ENCODE measurements at places on chromosomes 5 and 9. TPM values are rescaled to one million over a fixed set of nuclear protein-coding genes. Genes with fewer than 3 reads are reported as not detected.

- H3K36me3 ChIP-seq, result no peaks in the 10 kb centered on the region
- DNase-seq, result no peak
- H3K4me3 ChIP-seq, result no peak overlapping the region
- H3K27me3 ChIP-seq, result peaks cover 7% of the 10 kb centered on the region
- no peaks in the 10 kb centered on the region for H3K4me1 ChIP-seq
Observed at GRCh38 chr9:132487351-132487791, 77.4 kb downstream of the CFAP77 start.

DNA sequence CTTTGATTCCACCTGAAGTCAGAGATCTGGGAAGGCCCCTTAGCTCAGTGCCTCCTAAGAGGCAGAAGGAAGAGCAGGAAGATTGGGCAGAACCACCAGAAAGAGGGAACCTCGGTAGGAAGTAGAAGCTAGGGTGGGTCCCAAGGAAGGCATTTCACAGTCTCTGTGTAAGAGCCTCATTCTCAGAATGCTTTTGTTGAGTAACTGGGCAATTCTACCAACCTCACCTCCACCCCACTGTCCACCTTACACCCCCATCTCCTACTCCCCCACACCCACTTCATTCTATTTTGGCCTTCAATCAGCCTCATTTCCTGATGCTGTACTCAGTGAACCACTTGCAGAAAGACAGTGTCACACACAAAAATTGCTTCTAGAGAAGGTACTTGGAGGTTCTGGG, 3.5 kb downstream of the HBEGF start:
- peaks cover 43% of the 10 kb centered on the region for H3K4me1 ChIP-seq
- H3K4me3 ChIP-seq, result no peak overlapping the region
- no peak for DNase-seq

DNA sequence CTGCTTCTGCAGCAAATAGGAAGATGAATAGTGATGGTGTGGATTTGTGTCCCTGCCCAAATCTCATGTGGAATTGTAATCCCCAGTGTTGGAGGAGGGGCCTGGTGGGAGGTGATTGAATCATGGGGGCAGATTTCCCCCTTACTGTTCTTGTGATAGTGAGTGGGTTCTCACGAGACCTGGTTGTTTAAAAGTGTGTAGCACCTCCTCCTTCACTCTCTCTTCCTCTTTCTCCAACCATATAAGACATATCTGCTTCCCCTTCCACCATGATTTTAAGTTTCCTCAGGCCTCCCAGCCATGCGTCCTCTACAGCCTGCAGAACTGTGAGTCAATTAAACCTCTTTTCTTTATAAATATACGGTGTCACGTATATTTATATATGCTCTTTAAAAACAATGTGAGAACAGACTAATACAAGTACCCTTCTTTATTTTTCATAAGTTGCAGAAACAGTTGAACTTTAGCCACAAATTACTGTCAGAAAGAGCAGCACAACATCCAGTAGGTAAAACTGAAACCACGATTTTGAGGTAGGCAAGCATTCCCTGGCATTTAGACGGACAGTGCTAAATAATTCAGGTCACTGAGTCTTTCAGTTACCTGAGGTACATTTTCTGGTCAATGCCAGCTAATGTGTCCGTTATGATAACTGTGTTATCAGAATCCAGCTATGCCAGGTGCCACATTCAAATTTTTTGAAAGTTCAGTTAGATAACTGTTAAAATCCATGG, 79.3 kb upstream of the SPEF2 start:
- DNase-seq, result no peak
- H3K27ac ChIP-seq, result no peak overlapping the region
- H3K4me1 ChIP-seq, result no peaks in the 10 kb centered on the region
- H3K27me3 ChIP-seq, result no peaks in the 10 kb centered on the region
- no peaks in the 10 kb centered on the region for H3K36me3 ChIP-seq

- DNase-seq, result no peak
- H3K4me3 ChIP-seq, result no peak overlapping the region
- H3K27ac ChIP-seq, result no peak overlapping the region
- no peaks in the 10 kb centered on the region for H3K27me3 ChIP-seq
Observed at GRCh38 chr5:6287176-6287575, 91.2 kb downstream of the MED10 start.

- no peaks in the 10 kb centered on the region for H3K27me3 ChIP-seq
- DNase-seq, result no peak
- no peaks in the 10 kb centered on the region for H3K4me1 ChIP-seq
- no peaks in the 10 kb centered on the region for H3K36me3 ChIP-seq
- H3K27ac ChIP-seq, result no peak overlapping the region
Observed at GRCh38 chr5:5314166-5314565, 108.3 kb upstream of the ICE1 start.

Gene LCN12
- 39.7 TPM for total RNA-seq

Gene NME5
- total RNA-seq, result 14.4 TPM

Gene C9orf43
- 1.0 TPM for total RNA-seq

Measured in thyroid gland (tissue), 4 donors.